ENCODE measurements at places on chromosomes 2 and 18.

DNA sequence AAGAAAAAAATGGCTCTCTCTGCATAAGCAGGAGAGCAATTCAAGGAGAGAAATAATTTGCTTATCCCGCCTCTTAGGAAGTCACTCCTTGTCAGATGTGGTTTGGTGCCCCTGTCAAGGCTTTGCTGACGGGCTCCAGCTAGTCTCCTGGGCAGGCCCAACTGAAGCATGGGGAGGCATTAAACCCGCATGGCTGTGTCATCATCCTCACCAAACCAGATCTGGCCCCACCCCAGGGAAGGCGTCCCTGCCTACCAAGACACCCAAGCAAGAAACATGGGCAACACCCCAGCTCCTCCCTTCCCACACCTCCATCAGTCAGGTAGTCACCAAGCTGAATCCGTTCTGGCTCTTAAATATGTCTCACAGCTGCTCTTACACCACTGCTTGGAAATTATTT is 108.0 kb downstream of the SGPP2 start:
- H3K36me3 ChIP-seq: peaks cover 9% of the 10 kb centered on the region
- H3K27ac ChIP-seq: no peak overlapping the region
- no peak for DNase-seq
- H3K4me3 ChIP-seq: no peak overlapping the region
- H3K4me1 ChIP-seq: no peaks in the 10 kb centered on the region

GRCh38 chr2:226618875-226619605 is 180.6 kb downstream of the IRS1 start:
- peaks cover 29% of the 10 kb centered on the region for H3K4me1 ChIP-seq
- H3K27ac ChIP-seq: no peak overlapping the region
- no peak overlapping the region for H3K4me3 ChIP-seq
- H3K27me3 ChIP-seq: no peaks in the 10 kb centered on the region
- DNase-seq: no peak
- no peaks in the 10 kb centered on the region for H3K36me3 ChIP-seq

DNA sequence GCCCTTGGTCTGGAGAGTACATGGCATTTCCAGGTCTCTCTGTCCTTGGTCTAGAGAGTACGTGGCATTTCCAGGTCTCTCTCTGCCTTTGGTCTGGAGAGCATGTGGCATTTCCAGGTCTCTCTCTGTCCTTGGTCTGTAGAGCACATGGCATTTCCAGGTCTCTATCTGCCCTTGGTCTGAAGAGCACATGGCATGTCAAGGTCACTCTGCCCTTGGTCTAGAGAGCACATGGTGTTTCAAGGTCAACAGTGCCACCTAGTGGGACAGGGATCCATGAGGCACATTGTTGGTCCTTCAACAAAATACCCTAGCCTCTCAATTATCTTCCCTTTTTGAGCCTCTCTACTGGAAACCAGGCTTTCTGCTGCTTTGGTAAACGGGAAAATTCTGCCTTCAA is 250.2 kb downstream of the OTX1 start:
- H3K4me3 ChIP-seq: no peak overlapping the region
- no peak for DNase-seq
- no peaks in the 10 kb centered on the region for H3K4me1 ChIP-seq
- no peaks in the 10 kb centered on the region for H3K36me3 ChIP-seq
- no peaks in the 10 kb centered on the region for H3K27me3 ChIP-seq

DNA sequence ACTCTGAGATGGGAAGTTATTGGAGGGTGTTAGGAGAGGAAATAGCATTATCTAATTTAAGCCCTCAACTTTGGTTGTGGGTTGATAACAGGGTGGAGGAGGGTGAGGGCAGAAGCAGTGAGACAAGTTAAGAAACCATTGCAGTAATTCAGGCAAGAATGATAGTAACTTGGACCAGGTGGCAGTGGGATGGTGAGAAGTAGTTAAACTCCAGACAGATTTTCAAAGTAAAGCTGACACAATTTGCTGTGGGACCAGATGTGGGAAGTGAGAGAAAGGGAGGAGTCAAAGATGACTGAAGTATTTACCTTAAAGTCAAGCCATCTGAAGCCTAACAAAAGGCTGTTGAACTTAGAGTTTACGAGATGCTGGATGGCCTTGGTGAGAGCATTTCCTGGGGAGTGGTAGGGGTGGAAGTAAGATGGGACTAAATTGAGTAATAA is 163.2 kb upstream of the KLF7 start:
- no peak overlapping the region for H3K27ac ChIP-seq
- no peaks in the 10 kb centered on the region for H3K36me3 ChIP-seq
- no peaks in the 10 kb centered on the region for H3K27me3 ChIP-seq
- H3K4me1 ChIP-seq: no peaks in the 10 kb centered on the region
- H3K4me3 ChIP-seq: no peak overlapping the region

DNA sequence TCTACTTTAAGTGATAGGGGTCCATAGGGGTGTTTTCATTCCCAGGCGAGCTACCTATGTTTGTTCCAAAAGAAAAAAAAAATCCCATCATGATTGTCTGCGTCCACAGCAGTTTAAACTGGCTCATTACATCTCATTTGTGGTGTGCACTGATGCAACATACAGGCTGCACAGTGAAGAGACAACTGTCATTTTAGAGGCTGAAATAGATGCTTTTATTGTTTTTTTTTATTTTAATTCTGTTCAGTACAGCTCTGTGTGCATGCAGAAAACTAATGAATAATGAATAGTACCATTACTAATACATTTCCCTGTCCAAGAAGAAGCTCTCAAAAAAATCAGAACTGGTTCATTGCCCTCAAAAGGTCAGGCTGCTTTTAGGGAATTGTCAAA is 92.8 kb upstream of the ZNF516 start:
- H3K4me3 ChIP-seq: no peak overlapping the region
- peaks cover 13% of the 10 kb centered on the region for H3K4me1 ChIP-seq
- H3K27ac ChIP-seq: no peak overlapping the region
- peaks cover 46% of the 10 kb centered on the region for H3K27me3 ChIP-seq

DNA sequence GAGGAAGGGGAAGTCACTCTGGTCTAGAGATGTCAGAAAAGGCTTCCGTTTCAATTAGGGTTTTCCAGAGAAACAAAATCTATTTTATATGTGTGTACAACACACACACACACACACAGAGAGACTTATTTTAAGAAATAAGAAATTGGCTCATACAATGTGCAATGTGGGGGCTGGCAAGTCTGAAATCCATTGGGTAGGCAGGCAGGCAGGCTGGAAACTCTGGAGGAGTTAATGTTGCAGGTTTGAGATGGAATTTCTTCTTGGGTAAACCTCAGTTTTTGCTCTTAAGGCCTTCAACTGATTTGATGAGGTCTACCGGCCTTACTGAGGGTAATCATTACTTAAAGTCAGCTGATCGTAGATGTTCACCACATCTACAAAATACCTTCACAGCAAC is 62.6 kb downstream of the MDH1 start:
- no peaks in the 10 kb centered on the region for H3K36me3 ChIP-seq
- H3K4me1 ChIP-seq: no peaks in the 10 kb centered on the region

DNA sequence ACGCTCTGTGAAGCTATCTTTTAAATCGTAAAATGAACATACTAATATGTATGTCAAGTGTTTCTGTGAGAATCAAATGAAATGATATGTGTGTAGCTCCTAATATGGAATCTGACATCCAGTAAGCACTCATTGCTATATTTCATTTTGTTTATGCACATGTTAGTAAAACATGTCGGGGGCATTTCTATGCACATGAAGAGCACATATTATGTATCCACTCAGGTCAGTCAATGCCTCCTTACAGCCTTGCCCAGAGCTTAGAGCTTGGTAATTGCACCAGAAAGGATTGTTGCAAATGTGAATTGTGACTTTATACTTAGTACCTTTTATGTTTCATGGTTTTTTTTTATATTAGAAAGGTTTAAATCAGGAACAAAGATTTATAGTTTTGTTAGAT is 463.7 kb upstream of the HNMT start:
- DNase-seq: no peak
- H3K27me3 ChIP-seq: no peaks in the 10 kb centered on the region
- H3K36me3 ChIP-seq: no peaks in the 10 kb centered on the region
- H3K4me1 ChIP-seq: no peaks in the 10 kb centered on the region

GRCh38 chr2:145156199-145156598 is 636.3 kb upstream of the ZEB2 start:
- no peaks in the 10 kb centered on the region for H3K27me3 ChIP-seq
- no peak overlapping the region for H3K27ac ChIP-seq
- H3K36me3 ChIP-seq: no peaks in the 10 kb centered on the region
- H3K4me3 ChIP-seq: no peak overlapping the region
- no peak for DNase-seq
- H3K4me1 ChIP-seq: no peaks in the 10 kb centered on the region

GRCh38 chr2:168852481-168852880 is 37.7 kb downstream of the SPC25 start:
- H3K36me3 ChIP-seq: peaks cover 12% of the 10 kb centered on the region
- no peak overlapping the region for H3K27ac ChIP-seq
- H3K27me3 ChIP-seq: no peaks in the 10 kb centered on the region
- no peak for DNase-seq
- H3K4me3 ChIP-seq: no peak overlapping the region
- H3K4me1 ChIP-seq: peaks cover 33% of the 10 kb centered on the region

Measured in Calu3 (cell line).